ENCODE measurements at places on chromosomes 3 and 15.

DNA sequence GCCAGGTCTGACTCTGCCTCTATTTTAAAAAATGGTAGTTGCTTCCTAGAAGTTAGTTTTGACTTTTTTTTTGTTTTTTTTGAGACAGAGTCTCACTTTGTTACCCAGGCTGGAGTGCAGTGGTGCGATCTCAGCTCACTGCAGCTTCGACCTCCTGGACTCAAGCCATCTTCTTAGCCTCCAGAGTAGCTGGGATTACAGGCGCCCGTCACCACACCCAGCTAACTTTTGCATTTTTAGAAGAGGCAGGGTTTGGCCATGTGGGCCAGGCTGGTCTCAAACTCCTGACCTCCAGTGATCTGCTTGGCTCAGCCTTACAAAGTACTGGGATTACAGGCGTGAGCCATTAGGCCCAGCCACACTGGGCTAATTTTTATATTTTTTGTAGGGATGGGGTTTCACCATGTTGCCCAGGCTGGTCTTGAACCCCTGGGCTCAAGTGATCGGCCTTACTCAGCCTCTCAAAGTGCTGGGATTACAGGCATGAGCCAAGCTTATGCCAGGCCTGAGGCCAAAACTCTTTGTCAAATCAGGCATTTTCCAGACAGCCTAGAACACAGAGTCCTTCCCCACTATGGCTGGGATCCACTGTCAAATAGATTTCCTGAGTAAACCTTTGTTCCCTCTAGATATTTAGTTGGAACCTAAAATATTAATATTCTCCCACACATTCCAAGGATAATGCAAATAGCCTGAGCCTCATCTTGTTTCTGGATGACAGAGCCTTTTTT is 13.7 kb downstream of the C3orf62 start:
- DNase-seq: no peak

- DNase-seq: peak; percentile 81
Observed at GRCh38 chr15:31263751-31264558, 62.7 kb upstream of the KLF13 start.

DNA sequence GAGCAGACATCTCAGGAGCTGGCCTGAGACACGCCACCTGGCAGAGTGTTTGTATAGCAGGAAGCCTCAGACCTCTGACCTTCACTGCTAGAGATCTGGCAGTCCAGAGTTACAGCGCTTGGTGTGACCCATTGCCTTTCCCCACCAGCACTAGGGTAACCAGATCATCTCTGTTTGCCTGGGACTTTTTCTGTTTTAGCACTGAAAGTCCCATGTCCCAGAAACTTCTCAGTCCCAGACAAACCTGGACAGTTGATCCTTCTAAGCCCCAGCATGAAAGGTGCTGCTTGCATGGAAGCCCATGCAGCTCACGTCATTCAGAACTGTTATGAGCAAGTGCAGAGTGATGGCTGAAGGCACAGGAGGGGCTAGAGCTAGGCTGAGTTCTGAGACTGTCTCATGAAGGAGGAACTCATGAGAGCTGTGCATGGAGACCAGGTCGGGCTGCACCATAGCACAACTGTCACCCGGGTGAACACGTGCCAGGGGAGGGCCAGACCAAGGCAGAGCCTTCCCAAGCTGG is 18.2 kb upstream of the AHSG start:
- DNase-seq: no peak

DNA sequence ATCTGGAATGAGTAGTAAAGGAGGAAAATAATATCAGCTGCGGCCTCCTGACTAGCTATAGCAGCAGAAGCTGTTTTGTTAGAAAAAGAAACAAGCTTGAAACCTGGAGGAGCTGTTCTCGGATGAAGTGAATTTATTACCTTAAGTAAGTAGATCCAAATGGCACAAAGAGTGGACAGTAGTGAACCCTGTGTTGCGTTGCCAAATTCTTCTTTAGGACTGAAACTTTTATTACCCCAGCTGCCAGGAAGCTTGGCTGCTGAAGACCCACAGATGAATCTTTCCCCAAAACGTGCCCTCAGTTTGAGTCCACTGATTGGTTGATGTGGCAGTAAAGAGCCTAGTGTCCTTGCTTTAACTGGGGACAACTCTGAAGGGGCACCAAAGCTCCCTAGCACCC is 366.8 kb upstream of the GBE1 start:
- no peak for DNase-seq

GRCh38 chr15:42919799-42920518 is 619 bp downstream of the TTBK2 start:
- peak; percentile 22 for DNase-seq

DNA sequence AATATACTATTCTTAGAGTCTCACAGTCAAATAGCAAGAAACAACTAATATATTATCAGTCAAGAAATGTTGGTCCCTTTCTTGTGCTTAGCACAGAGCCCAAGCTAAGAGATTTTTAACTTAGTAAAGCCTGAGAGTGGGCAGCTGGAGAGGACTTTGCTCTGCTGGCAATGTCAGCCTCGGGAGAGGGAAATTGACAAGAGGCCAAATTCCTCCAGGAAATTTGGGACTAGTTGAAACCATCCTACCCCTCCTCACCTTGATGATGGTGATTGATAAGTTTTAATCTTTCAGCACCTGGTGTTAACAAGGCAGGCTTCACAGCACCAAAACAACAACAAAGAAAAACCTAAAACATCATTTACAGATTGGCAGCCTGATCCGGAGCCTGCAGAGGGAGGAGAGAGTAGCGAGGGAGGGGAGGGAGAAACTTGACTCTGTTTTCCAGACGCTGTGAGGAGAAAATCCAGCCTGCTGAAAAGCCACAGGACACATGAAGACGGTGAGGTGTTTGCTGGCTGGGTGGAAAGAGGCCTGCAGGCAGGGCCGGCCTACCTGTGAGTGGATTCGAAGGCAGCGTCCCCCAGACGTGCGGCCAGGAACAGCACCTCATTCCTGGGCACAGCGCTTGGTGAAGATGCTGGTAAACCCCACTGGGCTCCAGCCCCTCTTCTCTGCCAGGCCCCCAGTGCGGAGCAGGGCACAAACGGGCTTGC is 150.9 kb downstream of the LRRC28 start:
- DNase-seq: no peak

DNA sequence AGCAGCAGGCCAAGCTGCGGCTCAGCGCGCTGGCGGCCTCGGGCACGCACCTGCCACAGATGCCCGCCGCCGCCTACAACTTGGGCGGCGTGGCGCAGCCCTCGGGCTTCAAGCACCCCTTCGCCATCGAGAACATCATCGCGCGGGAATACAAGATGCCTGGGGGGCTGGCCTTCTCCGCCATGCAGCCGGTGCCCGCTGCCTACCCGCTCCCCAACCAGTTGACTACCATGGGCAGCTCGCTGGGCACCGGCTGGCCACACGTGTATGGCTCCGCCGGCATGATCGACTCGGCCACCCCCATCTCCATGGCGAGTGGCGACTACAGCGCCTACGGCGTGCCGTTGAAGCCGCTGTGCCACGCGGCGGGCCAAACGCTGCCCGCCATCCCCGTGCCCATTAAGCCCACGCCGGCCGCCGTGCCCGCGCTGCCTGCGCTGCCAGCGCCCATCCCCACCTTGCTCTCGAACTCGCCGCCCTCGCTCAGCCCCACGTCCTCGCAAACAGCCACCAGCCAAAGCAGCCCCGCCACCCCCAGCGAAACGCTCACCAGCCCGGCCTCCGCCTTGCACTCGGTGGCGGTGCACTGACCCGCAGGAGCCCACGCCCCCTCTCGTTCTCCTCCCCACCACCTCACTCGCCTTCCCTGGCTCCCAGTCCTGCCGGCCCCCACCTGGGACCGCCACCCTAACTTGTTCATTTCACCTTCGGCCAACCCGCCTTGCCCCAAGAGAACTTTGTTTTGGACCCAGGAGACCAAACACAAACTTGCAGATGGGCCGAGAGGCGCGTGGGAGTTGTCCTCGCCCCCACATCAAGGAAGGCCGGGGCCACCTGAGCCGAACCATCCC is 1.5 kb downstream of the FOXB1 start:
- no peak for DNase-seq

- DNase-seq: no peak
Observed at GRCh38 chr3:29065211-29065785, 215.6 kb upstream of the RBMS3 start.

GRCh38 chr15:60616147-60616546 is 137.2 kb upstream of the ICE2 start:
- no peak for DNase-seq

DNA sequence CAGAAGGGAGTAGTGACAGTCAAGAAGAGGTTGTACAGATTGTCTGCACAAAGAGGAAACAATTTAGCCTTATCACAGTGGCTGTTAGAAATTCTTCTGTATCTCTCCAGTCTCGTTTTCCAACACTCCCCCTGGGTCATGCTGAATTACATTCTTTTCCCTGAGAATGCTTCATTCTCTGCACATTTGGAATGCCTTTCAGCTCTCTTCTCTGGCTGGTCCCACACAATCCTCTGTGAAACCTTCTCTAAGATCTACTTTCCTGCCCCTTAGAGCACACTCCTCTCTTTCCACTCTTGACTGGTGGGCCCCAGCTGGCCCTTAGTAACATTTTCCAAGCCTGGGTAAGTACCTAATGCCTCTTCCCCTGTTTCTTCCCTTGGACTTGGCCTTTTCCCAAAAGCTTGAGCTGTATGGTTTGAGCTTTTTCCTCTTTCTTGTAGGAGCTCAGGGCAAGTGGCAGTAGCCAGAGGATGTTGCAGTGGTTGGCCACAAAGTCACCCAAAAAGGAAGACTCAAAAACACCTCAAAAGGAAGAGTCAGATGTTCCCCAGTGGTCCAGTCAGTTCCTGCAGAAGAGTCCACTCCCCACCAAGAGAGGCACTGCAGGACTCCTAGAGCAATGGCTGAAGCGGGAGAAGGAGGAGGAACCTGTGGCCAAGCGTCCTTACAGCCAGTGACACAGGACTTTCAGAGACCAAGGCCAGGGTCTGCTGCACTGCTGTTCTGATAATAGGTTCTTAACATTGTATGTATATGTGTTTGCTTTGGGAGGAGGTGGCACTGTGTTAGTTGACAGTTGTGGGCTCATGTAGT is 25.7 kb downstream of the HMCES start:
- no peak for DNase-seq

DNA sequence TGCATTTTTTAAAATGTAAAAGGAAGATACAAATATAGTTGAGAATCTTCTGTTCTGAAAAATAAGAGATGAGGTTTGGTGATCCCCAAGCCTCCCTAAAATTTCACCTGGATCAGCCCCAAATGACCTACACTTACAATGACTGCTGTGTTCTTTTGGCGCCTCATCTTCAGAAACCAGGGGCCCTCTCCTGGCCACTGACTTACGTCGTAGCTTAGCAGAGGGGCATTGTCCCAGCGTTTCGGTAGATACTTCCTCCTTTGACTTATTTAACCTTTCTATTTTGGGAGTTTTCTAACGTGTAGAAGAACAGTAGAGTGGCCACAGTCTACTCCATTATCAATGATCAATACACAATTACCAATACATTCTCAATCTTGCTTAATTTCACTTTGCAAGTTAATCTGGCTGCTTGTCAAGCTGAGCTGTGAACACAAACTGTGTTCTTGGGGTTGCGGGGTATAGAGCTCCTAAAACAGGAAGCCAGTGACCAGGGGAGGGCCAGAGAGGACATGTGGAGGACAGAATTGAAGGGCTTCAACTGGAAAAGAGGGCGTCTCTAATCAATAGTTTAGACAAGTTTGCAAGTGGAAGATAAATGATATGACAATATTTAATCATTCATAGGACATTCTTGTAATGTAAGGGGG is 419.5 kb downstream of the LPP start:
- DNase-seq: no peak

GRCh38 chr3:127675651-127676391 is 3.1 kb downstream of the ABTB1 start:
- DNase-seq: no peak

GRCh38 chr3:107426223-107426622 is 49.0 kb downstream of the CCDC54 start:
- DNase-seq: no peak

- DNase-seq: no peak
Observed at GRCh38 chr15:101004986-101005747, 86.0 kb downstream of the LRRK1 start.

GRCh38 chr3:127637971-127638370 is 9.0 kb downstream of the PODXL2 start:
- no peak for DNase-seq

GRCh38 chr15:64740311-64741170 is 34.8 kb downstream of the RBPMS2 start:
- no peak for DNase-seq

- no peak for DNase-seq
Observed at GRCh38 chr3:181622365-181622764, 89.4 kb upstream of the SOX2 start.

Data from CD4-positive, alpha-beta T cell treated with Interleukin-2 at 100 ng/mL for 4 hours (primary cell).